SK-N-MC (cell line): ENCODE measurements at places on chromosomes 6 and 20.

GRCh38 chr6:76861403-76861802 is 601.9 kb downstream of the HTR1B start:
- no peak for DNase-seq

- DNase-seq, result no peak
Measured at GRCh38 chr6:11722805-11723631, 55.6 kb downstream of the ADTRP start.

DNA sequence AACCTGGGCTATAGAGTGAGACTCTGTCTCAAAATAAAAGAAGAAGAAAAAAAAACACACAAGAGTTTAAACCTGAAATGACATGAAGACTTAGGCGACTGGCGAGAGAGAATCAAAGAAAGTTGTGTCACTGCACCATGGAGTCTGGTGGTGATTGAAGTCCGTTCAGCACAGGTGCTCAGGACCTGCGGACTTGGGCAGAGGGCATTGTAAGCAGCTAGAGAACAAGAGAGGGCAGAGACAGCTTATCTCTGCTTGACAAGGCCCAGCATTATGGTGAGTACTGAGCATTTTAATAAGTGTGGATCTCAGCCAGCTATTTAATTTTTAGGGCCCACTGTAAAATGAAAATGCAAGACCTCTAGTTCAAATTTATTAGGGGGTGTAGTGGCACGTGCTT is 31.5 kb downstream of the BANF2 start:
- no peak for DNase-seq

DNA sequence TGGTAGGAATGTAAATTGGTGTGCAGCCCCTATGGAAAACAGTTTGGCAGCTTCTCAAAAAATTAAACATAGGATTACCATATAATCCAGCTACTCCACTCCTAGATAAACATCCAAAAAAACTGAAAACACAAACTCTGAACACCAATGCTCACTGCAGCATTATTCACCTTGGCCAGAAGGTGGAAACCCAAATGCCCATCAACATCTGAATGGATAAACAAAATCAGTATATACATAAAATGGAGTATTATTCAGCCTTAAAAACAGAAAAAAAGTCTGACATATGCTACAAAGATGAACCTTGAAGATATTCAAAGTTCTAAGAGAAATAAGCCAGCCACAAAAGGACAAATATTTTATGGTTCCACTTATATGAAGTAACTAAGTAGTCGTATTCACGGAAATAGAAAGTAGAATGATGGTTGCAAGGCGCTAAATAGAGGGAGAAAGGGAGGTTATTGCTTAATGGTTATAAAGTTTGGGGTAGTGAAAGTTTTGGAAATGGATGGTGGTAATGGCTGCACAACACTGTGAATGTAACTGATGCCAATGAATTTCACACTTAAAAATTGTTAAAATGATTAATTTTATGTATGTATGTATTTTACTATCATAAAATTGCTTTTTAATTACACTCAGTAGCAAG is 4.0 kb downstream of the PHF10 start:
- no peak for DNase-seq

- no peak for DNase-seq
Measured at GRCh38 chr6:14037402-14038277, 79.9 kb upstream of the CD83 start.

- no peak for DNase-seq
Measured at GRCh38 chr6:15498640-15499039, 164.2 kb downstream of the DTNBP1 start.

DNA sequence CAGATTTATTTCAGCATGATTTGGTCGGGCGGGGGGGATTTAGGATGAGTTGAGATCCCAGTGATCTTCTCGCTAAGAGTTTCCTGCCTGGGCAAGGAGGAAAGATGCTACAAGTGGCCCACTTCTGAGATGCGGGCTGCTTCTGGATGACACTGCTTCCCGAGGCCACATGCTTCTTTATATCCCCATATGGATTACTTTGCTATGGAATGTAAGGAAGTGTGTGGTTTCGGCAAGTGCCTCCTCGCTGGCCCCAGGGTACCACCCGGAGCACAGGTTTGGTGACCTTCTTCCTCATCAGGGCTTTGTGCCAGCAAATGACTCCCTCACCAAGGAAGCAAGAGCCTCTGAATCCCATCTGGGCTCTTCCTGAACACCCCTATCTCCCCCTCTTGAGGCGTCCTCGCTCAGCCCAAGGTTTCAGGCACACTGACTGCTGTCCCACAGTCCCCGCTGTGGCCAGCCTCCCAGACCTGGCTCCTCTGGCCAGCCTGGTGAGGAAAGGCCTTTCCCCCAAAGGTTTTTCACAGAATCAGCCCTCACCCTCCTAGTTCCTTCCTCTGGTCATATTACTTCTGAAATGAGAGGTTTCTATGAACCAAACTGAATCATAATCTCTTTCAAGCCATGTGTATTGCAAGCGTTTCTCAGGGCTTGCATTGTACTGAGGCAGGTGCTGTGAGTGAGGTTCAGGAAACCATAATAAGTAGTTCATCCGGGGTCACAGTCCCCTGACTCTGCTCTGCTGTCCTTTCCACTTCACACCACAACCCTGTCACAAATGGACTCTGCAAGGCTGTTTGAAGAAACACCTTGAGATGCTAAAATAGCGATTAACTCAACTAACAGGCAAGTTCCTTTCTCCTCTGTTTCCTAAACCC is 41.7 kb upstream of the IL17A start:
- DNase-seq, result no peak

DNA sequence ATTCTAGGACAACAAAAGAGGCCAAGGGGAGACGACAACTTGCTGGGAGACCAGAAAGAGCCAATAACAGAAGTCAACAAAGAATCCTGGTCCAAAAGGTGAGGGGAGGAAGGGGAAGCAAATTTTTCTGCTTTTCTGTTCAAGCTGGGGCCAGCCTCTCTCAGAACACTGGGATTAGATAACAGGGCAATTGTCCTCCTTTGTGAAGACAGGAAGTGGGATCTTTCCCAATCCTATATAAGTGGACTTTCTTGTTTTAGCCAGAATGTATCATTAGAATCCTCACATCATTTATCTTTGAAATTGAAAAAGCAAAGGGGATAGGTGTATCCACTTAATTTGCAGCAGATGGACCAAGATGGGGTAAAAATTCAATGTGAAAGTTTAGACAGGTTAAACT is 101.2 kb upstream of the COL21A1 start:
- no peak for DNase-seq

DNA sequence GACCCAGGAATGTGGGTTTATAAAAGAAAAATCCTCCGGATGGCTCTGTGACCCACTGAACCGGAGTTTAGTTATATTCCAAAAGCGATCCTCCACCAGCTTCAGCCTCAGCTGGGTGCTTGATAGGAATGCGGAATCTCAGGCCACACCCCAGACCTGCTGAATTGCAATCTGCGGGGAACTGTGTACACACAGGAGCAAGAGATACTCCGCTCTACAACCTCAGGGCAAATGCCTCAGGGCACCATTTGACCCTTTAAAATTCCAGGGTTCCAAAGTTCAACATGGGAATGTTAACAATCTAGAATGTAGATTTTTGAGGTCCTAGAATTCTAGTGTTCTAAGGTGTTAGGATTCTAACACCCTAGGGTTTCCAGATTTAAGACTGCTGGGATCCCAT is 10.8 kb downstream of the BPIFA2 start:
- no peak for DNase-seq

GRCh38 chr20:64049060-64049877 is at the start of gene SOX18:
SOX18 (minus strand) TSS chr20:64049639; CDS start chr20:64049516, 123 bp downstream.
- DNase-seq, result no peak

GRCh38 chr20:17406051-17406590 is 125.1 kb downstream of the BFSP1 start:
- DNase-seq, result no peak

DNA sequence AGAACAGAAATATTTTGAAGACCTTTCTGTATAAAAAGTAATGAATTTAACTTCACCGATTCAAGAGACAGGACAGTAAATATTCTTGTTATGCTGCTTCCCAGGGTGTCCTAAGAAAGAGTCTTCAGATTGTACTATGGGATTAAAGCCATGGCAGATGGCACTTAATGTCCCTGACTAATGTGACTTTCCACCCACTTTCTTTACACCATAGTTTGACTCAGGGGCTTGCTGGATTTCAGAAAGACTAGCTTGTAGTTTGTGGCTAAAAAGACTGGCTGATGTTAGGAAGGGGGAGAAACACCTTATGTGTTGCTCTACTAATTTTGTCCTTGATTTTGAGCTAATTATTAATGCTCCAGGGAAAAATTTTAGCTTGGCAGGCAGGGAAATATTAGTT is 75.9 kb downstream of the UTRN start:
- DNase-seq, result no peak

GRCh38 chr6:158706369-158706982 is 56.6 kb downstream of the SYTL3 start:
- DNase-seq, result no peak

GRCh38 chr20:24470746-24471582 is 1.5 kb downstream of the SYNDIG1 start:
- no peak for DNase-seq

- no peak for DNase-seq
Measured at GRCh38 chr6:71287038-71287437, 1.6 kb upstream of the OGFRL1 start.

DNA sequence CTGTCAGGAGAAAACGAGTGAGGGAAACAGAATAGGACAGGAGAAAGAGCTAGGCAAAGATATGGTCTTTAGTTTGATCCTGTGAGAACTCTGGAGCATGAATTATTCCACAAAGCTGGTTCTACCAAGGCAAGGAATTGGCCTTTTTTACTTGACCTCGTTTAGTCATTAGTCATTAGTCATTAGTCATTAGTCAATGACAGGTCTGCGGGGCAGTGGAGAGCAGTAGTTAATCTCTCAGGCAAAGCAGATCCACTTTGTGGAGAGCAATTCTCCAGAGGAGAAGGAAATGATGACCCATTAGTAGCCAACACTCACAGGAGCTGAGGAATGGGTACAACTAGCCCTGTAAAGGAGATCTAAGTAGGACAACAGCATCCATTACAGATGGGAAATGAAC is 22.0 kb upstream of the ABCC10 start:
- no peak for DNase-seq

- no peak for DNase-seq
Measured at GRCh38 chr6:124522335-124522734, 439.9 kb upstream of the RNF217 start.

DNA sequence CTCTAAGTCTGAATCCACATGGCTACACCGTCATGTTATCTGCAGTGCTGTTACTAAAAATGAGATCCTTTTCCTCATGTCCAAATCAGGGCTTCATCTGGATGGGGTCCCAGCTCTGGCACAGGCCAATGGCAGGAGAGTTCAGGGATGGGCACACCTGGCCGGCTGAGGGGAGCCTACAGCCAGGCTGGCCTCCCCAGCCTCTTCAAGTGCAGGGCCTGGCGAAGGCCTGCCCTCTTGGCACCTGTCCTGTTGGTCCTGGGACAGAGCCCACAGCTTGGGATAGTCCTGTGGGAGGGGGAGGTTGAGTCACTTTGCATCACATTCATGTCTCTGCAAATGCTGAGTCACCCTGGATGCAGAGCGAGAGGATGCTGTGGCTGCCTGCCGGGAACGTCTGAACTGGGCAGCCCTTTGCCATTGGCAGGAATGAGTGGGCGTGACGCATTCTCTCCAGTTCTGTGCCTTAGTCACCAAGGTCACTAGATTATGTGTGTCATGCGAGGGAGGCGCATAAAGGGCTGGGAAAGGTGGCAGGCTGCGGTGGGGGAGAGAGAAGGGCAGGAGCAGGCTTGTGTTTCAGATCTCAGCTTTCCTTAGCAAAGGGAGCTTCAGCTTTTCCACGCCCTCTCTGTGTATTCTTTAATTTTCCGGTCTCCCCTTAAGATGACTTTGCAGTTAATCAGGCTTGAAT is 223.2 kb upstream of the ECI2 start:
- DNase-seq, result no peak
